Motor neuron (in vitro differentiated cells): ENCODE measurements at places on chromosomes 1 and 21. TPM values are rescaled to one million over a fixed set of nuclear protein-coding genes. Genes with fewer than 3 reads are reported as not detected.

Gene FCGR3B
- total RNA-seq = not detected in 2 replicates

Gene SLC25A34
- total RNA-seq = 0.92 and 1.4 TPM in 2 replicates

Gene KCNA3
- 4.0 and 4.2 TPM in 2 replicates for total RNA-seq

Gene MSH4
- total RNA-seq = 0.11 and 0.25 TPM in 2 replicates
